ENCODE measurements at places on chromosomes 6 and 20. TPM values are rescaled to one million over a fixed set of nuclear protein-coding genes. Genes with fewer than 3 reads are reported as not detected.

The RBM12 gene
- 46.2 TPM for total RNA-seq

The SMPDL3A gene
- total RNA-seq = 10.0 TPM

The ENPP3 gene
- not detected for total RNA-seq

The ULBP3 gene
- 11.0 TPM for total RNA-seq

DNA sequence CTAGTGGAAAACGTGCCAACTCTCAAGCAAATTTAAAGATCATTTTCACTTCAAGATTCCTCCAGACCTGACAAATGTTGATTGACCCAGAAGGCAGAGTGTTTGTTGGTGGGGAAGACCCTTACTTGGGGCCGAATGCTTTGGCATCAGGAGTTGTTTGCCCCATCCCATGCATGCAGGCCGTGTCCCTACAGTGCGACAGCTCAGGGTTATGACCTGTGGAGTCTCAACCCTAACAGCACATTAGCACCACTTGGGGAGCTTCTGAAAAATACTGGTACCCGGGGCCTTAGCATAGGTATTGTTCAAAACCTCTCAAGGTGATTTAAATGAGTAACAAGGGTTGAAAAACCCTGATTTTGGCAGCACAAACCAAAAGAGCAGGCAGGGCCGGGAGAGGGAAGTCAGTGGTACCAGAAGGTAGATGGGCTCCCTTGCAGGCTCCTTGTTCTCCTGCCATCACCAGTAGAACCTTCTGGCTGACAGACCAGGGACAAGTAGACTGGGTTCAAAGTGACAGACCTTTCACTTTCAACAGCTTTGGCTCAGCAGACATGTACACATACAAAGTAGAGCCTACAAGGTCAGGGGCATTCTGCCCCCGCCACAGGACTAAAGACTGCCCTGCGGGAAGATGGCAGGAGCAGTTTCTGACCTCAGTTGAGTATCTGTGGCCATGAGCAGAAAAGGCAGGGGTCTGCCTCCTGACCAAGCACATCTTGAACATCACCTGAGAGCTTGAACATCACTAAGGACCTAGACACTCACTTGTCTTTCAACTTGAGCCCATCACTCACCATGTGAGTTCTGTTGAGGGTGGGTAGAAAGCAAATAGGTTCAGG is 39.6 kb downstream of the PLCG1 start:
- DNase-seq = no peak

The SYNDIG1 gene
- 0.11 TPM for total RNA-seq

- peak; percentile 79 for DNase-seq
These were observed 24.7 kb downstream of the TTLL9 start for GRCh38 chr20:31894980-31895675.

DNA sequence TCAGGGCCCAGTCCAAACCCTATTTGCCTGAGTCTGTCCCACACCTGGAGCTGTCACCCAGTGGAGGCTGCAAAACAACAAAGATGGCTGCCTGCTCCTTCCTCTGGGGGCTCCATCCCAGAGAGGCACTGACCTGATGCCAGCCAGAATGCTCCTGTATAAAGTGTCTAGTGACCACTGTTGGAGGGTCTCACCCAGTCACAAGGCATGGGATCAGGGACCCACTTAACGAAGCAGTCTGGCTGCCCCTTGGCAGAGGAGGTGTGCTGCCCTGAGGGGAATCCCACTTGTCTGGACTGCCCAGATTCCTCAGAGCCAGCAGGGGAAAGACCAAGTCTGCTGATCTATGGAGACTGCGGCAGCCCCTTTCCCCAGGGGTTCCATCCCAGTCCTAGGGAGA is 241.6 kb downstream of the CDH26 start:
- no peak for DNase-seq

The BPIFB4 gene
- not detected for total RNA-seq

The ZBP1 gene
- not detected for total RNA-seq
